ENCODE measurements at places on chromosomes 1 and 21.

- no peak for DNase-seq
Observed at GRCh38 chr1:80498673-80499072, 1302.1 kb upstream of the ADGRL2 start.

- peak; percentile 27 for DNase-seq
Observed at GRCh38 chr1:192489748-192490147, 85.8 kb upstream of the RGS1 start.

- no peak for DNase-seq
Observed at GRCh38 chr1:8423692-8424538, 106.0 kb downstream of the SLC45A1 start.

DNA sequence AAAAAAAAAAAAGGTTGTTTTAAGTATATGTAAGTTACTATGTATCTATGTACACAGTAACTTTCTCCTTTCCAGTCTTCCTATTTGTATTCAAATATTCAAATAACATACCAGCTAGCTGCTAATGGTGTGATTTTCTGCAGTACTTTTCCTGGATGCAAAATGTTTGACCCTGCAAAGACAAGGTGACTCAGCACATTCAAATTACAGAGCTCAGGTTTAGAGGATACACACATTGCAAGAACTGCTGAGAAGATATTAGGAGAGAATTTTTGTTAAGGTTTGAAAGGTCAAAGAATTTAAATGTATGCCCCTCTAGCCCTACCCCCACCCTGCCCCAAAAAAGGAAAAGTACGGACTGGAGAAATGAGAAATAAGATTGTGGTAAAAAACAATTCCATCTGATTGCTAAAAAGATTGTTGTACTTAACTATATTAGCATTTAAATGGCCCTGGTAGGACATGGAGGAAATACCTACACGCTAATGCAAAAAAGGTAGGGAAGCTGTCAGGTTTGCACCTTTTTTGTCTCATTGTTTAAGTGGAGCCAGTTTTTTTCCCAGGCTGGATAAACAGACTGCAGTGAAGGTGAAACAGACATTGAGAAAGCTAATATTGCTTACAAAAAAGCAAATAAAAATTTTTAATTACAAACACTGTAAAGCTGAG, 45.6 kb downstream of the ZNF281 start:
- no peak for DNase-seq

GRCh38 chr1:34682452-34683223, 72.2 kb upstream of the GJB5 start:
- no peak for DNase-seq

DNA sequence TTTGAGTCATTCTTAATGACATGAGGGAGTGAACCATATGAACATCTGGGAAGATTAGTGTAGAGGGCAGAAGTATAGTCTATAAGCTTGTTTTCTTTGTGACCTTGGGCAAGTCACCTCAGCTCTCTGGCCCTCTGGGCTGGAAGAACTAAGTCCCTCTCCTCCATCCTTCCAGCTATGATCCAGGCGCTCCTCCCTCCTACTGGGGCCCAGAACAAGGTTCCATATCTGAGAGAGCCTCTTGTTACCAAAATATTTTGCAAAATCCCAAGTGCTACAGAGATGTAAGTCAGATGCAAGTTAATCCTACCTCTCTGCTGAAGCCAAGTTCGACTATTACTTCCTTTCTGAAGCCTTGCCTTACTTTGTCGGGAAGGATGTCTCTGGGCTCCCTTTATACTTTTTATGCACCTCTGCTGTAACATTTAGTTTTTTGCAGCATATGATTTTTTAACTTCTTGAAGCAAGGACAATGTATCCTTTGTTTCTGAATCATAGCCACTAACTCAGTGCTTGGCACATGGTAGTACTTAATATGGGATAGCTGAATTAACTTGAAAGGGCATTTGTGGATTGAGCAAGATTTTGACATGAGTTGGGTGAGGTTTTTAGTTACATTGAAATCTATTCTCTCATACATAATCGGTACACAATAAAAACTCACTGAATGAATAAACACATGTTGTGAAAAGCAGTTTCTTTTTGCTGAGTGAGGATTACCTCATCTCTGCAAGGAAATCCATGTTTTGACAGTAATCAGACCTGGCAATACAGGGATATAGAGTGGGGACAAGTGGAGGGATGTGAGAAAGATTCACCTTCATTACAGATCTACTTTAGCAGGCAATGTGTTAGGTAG, 54.7 kb upstream of the BEND5 start:
- no peak for DNase-seq

DNA sequence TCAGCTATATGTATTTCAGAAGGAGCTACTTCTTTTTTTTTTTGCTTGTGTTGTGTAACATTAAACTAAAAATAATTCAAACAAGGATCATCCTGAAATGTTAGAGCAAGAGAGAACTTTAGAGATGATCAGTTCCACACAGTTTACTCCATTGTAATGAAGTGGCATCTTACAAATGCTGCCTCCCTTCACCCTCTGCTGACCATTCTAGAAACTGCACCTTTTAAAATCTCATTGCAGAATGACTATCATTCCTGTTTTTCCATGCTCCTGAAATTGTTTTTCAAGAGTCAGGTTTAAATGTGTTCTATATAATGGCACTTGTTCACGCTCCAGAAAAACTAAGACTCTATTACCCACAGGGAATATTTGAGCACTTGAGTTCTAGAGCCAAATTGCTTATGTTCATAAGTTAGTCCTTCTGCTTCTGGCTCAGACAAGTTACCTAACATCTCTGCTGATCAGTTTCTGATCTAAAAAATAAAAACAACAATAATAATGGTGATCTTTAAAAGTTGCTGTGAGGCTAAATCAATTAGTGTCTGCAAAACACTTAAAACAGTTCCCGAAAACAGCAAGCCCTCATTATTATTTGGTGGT, 21.5 kb upstream of the SLC44A5 start:
- DNase-seq, result no peak

GRCh38 chr1:110214454-110215404, 4.6 kb downstream of the KCNC4 start:
- no peak for DNase-seq

- DNase-seq, result no peak
Observed at GRCh38 chr1:226121049-226121586, 58.6 kb downstream of the H3-3A start.

GRCh38 chr1:15346346-15347030, 63.2 kb upstream of the EFHD2 start:
- no peak for DNase-seq

- no peak for DNase-seq
Observed at GRCh38 chr1:100616121-100616621, 78.2 kb downstream of the GPR88 start.

DNA sequence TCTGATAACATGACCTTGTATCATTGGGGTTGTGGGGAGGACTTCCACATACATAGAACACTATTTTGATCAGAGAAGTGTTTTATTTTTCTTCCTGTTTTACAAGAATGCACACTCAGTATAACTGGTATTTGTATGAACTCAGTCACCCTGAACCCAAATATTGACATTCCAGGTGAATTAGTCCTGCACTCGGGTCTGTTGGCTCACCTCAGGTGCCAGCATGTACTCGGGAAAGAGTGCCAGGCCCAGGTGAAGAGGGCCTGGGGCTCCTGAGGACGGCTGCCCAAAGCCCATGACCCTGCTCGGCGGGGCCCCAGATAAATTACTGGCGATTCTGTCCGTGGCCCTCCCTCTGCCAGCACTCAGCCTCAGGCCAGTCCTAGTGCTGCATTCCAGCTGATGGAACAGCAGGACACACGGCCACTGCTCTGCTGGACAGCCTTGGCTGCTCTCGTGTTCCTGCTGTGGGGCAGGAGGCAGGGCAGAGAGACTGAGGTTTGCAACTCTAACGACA, 75.4 kb upstream of the TMPRSS2 start:
- DNase-seq, result no peak

GRCh38 chr1:116690396-116690848, 22.9 kb upstream of the IGSF3 start:
- DNase-seq, result no peak

DNA sequence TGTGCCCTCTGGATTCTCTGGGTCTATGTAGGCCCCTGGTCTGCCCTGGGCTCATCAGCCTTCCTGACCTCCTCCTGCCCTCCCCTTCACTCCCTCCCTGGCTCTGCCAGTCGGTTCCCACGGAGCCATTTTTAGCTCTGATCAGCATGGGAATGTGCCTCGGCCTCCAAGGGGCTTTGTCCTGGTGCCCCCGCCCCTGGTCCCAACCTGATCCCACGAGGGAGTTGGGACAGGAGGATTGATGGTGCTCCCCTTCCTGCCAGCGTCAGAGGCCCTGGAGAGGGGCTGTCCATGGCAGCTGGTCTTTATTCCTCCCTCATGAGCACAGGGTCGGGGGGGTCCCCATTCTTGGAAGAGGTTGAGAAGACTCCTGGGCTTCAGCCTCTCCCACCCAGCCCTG, 24.9 kb downstream of the ETNK2 start:
- no peak for DNase-seq

- DNase-seq, result no peak
Observed at GRCh38 chr21:41995577-41995976, 14.6 kb downstream of the ZBTB21 start.

DNA sequence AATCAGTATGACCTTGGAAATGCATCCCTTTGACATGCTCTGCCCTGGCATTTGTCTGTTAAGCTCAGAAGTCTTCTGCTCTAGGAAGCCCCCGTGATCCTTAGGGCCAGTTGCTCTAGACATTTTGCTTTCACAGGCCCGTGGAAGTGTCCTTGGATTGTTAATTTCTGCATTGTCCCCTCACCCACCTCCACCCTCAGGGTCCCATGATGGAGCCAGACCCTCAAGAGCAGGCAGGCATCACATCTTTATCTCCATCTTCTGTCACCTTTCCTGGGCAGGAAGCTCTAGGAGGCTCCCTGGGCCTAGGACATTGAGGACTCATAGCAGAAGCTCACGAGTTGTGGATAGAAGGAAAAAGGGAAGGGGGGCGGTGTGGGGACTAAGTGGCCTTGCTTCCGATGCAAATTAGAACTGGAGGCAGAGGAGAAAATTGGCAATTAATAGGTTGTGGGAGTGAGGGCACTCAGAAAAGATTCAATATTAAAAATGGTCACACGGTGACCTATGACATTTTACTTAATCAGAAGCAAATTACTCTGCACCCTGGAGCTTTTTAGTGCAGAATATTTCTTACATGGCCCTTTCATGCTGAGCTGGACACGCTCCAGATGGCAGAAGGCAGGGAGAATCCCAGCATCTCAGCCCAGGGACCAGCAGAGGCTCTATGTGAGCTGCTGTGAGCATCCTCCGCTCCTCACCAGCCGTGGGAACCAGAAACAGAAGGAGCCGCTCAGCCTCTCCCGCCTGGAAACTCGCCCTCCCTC, 185.0 kb downstream of the MATN1 start:
- no peak for DNase-seq

GRCh38 chr1:183632964-183633363, 2.6 kb downstream of the ARPC5 start:
- DNase-seq, result no peak

GRCh38 chr1:234316937-234317336, 56.3 kb upstream of the COA6 start:
- no peak for DNase-seq

- no peak for DNase-seq
Observed at GRCh38 chr1:201594575-201595245, 55.8 kb downstream of the NAV1 start.

- no peak for DNase-seq
Observed at GRCh38 chr1:105686874-105687690, 1369.4 kb upstream of the PRMT6 start.

- no peak for DNase-seq
Observed at GRCh38 chr1:180534214-180534613, 24.6 kb upstream of the OVAAL start.

- DNase-seq, result no peak
Observed at GRCh38 chr1:108512239-108513043, 47.5 kb upstream of the EEIG2 start.

- DNase-seq, result no peak
Observed at GRCh38 chr1:226154593-226154992, 31.9 kb downstream of the ACBD3 start.

- no peak for DNase-seq
Observed at GRCh38 chr21:42146821-42147220, 72.1 kb upstream of the ABCG1 start.

GRCh38 chr1:222634180-222635013, 16.5 kb downstream of the MIA3 start:
- DNase-seq, result no peak

DNA sequence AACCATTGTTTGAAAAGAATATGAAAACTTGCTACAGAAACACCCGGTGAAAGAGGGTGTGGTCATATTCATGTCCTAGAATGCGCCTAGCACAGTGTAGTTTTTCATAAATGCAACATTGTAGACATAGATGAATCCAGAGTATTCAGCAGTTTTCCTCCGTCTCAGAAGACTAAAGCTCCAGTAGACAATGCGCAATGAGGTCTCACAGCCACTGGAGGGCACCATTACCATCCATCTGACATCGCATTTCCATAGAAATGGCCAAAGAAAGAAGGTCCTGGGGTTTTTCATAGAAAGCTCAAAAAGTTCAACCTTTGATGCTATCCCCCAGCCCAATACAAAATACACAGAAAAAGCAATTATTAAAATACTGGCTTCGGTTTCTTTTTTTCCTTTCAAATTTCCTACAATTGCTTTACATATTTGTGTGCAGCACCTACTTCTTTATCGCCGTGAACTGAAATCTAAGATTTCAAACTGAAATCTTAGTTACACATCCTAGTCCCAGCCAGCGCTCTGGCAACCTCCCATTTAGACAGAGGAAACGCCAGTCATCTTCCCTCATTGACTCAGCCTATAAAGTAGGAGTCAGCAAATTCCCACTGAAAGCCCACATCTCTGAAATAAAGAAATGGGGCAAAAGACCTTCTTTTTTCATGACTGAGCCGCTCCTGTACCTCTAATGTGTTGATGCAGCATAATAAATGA, 3.9 kb upstream of the CD58 start:
- no peak for DNase-seq

GRCh38 chr1:44970317-44970716, 16.1 kb downstream of the EIF2B3 start:
- DNase-seq, result no peak

DNA sequence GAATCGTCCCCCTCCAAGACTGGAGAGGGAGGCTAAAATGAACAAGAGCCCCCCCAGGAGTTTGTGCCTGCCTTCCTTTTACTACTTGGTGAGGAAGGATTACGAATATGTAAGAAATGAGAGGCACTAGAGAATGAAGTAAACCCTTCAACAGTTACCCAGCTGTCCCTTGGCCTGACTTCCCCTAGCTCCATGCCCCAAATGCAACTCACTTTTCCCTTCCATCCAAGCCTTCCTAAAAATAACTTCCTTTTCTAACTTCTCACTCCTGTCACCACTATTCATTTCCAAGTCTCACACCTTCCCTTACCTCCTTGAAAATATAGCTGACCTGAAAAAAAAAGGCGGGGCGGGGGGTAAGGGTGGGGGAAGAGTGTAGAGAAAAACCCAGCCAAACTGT, 96.6 kb upstream of the HNRNPU start:
- DNase-seq, result no peak

DNA sequence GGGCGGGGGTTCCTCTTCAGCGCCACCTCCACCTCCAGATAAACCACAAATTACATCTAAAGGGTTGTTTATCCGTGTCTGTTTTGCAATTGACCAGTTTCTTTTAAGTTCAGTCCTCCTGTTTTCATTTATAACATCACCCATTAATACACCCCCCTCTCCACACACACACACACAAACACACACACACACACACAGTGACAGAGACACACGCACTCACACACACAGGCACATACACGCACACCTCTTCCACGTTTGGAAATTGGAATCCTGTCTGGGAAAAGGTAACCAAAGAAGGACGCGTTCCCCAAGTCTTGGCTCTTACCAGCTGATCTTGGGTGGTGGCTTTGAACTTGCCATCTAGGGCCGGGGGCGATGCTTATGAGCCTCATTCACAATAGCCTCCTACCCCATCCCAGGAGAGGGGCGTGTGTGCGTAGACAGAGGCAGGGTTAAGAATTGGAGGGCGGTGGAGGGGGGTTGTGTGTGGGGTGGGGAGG, 442 bp upstream of the CSMD2 start:
- DNase-seq, result no peak

- no peak for DNase-seq
Observed at GRCh38 chr1:23013657-23014056, 2.0 kb downstream of the TEX46 start.
